NCI-H2227 treated with DMSO at 0.1 percent for 48 hours (cell line): ENCODE measurements at places on chromosomes 12 and 14.

DNA sequence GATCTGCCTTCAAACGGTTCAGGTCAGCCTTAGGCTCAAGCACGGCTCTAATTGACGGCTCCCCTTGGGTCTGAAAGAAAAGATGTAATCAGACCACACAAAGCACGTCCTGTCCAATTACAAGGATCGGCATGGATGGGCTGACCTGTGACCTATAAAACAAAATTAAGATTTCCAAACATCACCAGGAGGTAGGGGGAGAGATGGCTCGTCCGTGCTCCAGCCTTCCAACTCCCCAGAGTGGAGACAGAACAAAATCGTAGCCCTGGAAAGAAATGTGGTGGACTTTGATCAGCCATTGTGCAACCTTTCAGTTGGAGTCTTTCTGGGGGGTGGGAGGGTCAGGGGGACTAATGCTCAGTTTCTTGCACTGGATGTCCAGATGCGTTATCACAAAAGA lies 226.6 kb upstream of the DIO3 start:
- no peak for DNase-seq

DNA sequence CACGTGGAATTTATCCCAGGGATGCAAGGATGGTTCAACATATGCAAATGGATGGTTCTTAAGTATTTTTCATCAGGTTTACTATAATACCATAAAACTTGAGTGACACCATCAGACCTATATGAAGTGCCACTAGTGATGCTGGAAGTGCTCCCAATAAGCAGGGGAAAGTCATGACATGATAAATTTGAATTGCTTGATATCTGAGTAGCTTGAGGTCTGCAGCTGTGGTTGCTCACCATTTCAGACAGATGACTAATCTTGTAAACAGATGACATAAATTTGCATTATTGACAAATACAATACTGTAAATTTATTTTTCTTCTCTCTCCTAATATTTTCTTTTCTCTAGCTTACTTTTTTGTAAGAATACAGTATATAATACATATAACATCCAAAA lies 13.7 kb upstream of the PRPF39 start:
- DNase-seq: no peak

DNA sequence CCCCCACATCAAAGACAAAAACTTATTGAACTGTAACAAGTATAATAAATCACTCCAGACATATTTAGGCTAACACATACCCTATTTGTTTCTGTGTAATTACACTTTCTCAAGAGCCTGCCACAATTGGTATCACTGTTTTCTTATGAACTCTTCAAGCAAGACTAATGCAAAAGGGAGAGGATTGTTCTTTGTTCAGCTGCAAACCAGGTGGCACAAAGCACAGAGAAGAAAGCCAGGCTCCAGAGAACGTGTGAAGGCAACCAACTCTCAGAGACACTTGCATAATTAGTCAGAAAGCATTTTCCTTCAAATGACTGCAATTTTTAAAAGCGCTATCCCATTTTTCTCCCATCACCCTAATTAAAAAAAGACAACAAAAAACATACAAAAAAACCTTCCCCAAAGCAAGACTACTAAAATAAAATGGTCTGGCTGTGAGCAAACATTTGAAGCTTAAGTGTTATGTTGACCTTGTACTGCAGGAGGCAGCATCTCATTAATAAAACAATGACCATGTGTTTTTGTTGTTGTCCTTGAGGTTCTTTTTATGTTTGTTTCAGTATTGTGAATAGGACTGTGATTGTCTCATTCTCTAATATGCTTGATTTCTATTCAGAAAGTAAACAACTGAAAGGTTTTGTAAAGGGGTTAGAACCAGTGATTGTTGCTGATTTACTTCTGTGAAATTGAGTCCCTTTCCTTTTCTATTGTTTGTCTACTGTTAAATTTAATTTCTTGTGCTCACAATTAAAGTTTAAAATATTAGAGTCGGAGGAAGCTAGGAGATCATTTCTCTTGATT lies 452.7 kb upstream of the PDE3A start:
- no peak for DNase-seq

- no peak for DNase-seq
Observed at GRCh38 chr14:89990218-89990617, 34.5 kb downstream of the TDP1 start.

DNA sequence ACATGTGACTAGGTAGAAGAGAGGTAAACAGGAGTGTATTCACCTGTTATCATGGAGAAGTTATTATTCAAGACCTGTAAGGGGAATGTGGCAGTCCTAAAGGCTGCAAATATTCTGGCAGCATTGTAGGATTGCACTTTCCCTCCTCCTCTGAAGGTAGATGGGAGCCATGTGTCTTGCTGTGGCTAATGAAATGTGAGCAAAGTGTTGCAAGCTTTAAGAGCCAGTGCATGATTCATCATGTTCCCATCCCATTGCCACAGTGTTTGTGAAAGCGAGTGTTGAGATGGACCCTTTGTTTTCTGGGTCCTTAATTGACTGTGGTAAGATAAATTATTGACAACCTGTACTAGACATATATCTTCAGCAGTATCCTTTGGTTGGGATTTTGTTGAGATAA lies 128.7 kb downstream of the RGS6 start:
- no peak for DNase-seq

GRCh38 chr12:116697305-116697704 lies 40.6 kb downstream of the SPRING1 start:
- no peak for DNase-seq

DNA sequence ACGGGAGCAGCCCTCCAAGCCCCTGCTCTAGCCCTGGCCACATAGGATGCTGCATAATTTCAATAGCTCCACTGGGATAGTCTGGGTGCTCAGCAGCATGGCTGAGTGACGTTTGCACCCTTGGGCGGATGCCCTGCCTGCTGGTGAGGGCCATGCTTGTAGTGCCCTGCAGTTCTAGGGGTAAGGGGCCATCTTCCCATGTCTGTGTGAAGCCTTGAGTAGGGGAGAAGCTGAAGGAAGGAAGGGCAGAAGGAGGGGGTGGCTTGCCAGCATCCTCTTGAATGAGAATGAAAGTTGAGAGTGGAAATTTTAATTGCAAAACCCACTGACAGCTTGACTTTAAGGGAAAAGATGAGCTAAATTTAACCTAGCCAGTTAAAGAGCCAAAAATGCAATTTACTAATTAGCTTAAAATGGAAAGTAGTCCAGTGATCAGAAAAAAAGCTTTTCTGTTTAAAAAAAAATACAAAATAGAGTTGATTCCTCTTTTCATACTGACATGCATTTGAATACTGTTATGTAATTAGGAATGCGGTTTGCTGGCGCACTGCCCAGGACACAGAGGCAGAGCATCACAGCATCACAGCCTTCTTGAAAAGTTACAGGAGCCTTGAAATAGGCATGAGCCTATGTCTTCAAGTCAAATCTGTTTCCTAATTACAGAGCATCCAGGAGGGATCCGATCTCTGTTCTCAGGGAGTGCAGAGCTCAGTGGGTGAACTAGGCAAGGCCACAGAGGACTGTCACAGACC lies 18.5 kb upstream of the EML1 start:
- DNase-seq: peak; percentile 33

DNA sequence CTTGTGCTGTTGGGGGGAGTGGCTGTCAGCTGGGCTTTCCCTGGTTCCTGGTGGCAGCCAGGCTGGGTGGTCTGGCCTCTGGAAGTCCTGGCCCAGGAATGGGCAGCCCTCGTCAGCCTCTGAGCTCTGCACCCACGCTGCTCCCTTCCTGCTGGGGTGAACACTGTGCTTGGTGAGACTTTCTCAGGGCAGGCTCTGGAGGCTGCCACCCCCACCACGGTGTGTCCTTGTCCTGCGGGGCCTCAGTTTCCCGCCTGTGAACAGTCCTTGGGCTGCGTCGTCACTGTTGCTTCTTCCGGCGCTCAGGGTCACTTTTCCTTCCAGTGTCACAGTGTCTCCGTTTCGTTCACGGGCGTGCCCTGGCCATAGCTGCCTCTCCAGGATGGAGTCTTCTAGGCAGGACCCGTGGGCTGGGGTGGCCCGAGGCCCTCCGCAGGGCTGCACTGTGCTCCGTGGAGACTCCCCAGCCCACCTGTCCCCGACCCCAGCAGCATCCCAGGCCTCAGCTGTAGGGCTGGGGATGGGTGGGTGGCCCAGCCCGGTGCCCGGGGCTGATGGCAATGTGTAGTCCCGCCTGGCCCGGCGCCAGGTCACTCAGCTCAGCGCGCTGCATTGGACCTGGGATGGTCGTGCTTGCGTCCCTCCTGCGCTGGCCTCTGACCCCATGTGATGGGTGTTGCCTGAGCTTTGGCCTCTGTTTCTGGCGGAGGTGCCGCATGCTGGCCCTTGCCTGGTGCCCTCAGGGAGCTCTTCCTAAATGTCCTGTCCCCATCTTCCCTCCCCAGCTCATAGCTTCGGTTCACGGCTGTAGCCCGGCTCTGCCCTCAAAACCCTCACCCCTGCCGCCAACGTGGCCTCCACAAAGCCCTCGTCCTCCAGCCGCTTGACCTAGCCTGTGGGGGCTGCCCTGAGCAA lies 6.8 kb downstream of the KIF26A start:
- no peak for DNase-seq

DNA sequence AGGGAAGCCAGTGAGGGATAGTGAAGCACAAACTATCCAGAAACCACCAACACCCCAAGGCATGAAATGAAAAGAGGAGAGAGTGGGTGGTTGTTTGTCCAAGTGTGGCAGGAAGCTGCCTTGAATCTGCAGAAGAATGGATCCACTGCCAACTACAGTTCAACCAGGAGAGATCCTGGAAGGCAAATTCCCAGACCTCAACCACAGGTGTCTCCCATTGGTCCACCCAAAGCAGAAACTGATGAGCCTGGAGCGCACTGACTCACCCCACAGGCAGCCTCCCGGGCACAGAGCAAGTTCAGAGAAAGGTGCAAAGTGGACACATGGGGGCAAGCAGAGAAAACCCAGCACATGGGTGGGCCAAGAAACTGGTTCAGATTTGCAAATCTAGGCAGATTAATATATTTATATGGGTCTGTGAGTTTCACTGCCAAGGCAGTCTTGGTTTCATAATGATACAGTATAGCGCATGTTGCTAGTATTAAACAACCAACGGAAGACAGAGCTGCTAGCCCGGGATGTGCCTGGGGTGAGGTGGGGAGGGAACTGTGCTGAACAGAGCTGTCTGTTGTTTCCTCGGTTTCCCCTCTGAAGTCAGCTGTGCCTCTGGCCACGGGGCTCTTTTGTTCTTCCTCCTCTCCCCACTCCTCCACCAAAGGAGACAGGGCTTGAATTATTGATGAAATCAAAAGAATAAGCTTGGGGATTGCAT lies 416.2 kb upstream of the CCDC196 start:
- DNase-seq: no peak

DNA sequence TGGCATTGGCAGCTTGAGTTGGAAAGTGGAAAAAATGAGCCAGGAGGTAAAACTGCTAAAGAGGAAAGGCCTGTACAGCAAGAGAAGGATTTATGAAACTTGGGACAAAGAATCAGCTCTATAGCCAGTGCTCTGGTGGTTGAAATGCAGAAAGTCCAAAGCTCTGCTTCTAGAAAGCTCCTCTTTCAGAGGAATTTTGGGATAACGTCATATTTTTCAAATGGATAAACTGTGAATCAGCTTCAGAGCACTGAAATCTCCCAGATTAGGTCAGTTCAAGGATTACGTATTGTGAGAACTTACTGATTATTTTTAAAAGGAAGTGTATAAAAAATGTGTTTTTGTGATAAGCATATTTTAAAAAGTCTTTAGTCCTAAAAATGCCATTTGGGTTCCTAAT lies 203.1 kb upstream of the CNOT2 start:
- no peak for DNase-seq

GRCh38 chr12:51643951-51644350 lies 52.9 kb downstream of the SCN8A start:
- DNase-seq: no peak
